ENCODE measurements at places on chromosomes 6 and 20.

DNA sequence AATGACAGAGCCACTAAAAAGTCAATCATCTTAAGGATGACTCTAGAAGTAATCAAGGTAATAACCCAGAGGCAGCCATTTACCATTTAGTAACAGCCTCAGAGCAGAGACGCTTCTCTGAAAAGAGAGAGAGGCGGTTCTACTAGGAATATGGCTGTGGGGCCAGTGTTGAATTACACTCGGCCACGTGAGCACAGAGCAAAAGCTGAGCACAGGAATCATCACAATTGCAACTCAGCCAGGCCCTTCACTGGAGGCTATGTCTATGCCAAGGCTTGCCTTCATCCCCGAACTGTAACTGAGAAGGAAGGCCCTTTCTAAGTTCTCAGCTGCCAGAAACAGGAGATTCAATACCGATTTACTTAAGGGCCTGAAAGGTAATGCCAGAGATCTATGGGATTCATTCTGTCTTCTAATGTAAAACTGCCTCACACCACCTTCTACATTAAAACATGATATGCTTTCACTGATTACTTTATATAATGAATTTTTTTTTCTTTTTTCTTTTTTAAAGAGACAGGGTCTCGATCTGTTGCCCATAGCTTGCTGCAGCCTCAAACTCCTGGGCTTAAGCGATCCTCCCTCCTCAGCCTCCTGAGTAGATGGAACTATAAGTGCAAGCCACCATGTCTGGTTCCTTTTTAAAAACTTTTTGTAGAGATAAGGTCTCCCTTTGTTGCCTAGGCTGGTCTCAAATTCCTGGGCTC, 67.6 kb downstream of the NUDT3 start:
- no peak for DNase-seq

GRCh38 chr20:3590164-3590563, 73.0 kb downstream of the GFRA4 start:
- DNase-seq, result no peak

DNA sequence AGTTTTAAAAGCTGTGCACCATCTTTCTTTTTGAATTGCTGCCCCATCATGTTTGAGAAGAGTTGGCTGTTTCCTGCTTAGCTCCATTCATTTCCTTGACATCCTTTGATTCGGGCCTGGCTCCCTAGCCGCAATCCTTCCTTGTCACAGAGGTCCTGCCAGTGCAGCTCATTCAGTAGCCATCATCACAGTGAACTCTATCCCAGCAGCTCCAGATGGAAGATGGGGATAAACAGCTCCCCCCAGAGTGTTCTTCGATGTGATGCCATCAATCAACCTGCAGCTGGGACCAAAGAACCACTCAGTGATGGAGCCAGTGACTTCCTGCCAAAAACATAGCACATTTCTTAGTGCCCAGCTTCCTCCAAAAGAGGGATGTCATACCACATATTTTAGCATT, 158.8 kb downstream of the FRK start:
- no peak for DNase-seq

GRCh38 chr6:7131390-7131789, 23.6 kb downstream of the RREB1 start:
- DNase-seq, result no peak

DNA sequence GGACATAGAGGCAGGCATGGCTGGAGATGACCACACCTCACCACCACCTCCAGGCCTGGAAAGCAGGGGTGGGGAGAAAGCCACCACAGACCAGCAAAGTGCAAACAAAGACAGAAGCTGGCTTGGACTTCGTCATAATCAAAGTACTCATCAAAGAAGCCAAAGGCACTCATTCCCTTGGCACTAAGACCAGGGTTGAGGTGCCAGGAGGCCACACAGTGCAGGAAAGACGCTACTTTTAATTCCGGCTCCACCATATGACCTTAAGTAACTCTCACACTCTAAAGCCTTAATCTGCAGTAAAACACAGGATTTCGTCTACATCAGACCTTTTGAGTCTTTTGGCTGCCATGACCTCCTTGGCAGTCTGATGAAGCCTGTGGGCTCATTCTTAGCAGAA, 123.1 kb downstream of the HIVEP2 start:
- DNase-seq, result no peak

DNA sequence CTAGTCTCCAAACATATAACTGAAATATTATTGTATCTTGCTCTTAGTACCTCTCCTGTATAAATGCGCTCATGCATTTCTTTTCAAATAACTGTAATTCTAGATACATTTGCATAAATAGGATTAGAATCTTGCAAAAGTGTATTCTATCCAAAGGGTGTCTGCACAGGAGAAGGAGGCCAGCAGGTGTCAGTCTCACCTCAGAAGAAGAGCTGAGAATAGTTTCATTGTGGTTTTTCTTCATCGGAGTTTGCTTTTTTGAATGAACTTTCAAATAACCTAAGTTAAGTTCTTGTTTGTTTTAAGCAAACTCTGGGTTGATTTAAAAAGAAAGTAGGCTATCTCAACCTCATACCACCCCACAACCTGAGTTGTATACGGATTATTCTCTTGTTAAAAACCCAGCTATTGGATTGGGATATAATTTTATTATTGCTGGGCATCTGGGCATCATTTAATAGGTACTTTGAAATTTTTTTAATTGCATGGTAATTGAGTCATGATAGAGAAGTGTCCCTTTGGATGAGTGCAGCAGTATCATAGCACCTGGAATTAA, 125.0 kb upstream of the MLIP start:
- no peak for DNase-seq

DNA sequence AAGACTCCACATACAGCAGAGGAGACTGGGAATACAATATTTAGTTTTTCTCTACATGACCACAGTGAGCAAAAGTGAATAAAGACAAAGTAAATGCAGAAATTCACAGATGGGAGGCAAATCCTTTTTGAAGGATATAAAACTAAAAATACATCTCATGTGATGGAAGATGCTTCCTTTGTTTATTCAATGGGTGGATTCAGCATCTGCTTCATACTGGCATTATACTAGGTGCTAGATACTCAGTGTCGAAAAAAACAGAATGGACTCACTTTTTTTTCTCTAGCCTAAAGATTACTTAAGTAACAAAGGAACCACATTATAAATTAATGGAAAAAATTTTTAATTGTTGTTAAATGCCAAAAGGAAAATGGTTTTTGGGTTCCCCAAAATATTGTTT, 216.2 kb downstream of the TRDN start:
- DNase-seq, result no peak

GRCh38 chr6:12383448-12383847, 93.3 kb downstream of the EDN1 start:
- no peak for DNase-seq

DNA sequence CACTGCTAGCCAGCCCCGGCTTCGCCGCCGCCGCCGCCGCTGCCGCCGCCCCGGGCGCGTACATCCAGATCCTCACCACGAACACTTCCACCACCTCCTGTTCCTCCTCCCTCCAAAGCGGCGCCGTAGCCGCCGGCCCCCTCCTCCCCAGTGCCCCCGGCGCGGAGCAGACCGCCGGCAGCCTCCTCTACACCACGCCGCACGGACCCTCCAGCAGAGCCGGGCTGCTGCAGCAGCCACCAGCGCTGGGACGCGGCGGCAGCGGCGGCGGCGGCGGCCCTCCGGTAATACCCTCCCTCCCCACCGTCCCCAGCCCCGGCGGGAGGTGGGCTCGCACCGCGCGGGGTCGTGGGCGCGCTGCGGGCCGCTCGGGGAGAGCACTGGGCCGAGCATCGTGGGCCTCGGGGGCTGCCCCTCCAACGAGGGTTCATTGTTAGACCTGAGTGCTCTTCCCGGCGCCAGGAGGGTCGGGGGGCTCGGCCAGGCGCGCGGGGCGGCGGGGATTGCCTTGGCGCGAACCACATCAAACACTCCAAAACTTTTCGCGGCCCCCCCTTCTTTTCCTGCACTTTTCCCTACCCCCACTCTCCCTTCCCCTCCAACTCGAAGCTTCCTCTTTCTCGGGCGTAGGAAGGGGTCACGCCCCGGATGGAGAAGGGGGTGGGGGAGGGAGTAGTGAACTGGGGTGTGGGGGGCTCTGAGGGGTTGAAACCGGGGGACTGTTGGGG, 827 bp downstream of the E2F3 start:
- DNase-seq, result no peak

GRCh38 chr6:105320271-105320670, 82.6 kb downstream of the PREP start:
- no peak for DNase-seq

GRCh38 chr6:164408868-164409267, 900.5 kb downstream of the C6orf118 start:
- DNase-seq, result no peak

- no peak for DNase-seq
These were observed 906 bp upstream of the BTN3A2 start for GRCh38 chr6:26363882-26364701.

DNA sequence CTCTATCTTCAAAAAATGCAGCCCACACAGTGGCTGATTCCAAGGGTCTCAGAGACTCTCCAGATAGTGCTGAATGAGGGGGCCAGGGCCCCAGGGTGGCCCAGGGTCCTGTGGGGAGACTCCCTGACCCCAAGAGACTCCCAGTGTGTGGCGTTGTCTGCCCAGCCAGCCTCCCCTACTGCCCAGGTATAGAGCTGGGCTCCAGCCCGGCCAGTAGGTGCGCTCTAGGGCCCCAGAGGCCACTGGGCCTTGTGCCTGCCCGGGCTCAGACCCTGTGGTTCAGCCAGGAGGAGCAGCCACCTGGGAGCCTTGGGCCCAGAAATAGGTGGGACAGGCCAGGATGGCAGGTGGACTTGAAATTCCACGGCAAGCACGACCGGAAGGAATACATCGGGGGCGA, 30.3 kb upstream of the GATA5 start:
- no peak for DNase-seq

Measured in activated naive CD4-positive, alpha-beta T cell (primary cell).